CD4-positive, alpha-beta T cell treated with Interleukin-4 for 4 hours (primary cell): ENCODE measurements at places on chromosomes 13 and 19.

DNA sequence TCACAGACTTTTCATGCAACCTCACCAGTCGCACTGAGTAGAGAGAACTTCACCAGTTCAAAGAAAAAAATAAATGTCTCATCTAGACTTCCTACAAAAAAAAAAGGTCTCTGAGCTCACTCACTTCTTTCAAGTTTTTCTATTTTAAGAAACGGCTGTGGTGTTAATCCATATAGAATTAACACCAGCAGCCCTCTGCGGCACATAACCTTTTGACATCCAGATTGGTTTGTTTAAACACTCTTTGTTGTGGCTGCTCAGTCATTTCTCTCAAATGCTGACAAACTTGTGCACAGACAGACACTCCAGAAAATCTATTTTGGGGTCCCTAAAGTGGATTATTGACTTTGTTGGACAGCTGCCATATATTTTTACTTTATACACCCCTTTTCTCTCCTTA, 874.9 kb downstream of the EFNB2 start:
- DNase-seq = no peak

DNA sequence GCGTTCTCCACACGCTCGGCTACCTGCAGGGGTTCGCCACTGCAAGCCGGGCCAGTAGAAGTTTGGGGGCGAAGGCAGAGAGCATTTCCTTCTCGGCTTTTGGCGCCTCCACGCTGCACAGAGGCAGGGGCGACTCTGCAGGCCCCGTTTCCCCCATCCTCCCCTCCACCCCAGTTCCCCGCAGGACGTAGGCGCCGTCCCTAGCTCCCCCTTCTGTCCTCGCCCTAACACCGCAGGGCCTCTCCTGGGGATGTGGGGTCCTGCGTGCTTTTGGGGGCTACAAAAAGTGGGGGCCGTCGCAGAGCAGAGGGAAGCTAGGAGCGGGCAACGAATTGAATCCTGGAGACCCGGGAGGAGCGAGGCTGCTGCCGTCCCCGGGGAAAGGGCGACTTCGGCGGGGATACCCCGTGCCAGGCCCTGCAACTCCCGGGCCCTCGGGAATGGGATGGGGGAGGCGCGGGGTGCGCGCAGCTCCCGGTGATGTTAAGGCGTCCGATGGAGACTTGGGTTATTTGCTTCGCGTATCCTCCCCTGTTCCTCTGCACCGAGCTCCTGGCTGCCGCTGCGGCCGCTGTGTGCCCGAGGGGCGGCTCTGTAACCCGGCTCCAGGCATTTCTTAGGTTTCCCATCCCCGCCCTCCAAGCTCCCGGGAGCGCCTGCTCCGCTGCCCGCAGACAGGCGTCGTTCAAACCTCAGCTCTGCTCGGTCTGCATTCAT, 255.9 kb upstream of the SOX21 start:
- no peak for DNase-seq

DNA sequence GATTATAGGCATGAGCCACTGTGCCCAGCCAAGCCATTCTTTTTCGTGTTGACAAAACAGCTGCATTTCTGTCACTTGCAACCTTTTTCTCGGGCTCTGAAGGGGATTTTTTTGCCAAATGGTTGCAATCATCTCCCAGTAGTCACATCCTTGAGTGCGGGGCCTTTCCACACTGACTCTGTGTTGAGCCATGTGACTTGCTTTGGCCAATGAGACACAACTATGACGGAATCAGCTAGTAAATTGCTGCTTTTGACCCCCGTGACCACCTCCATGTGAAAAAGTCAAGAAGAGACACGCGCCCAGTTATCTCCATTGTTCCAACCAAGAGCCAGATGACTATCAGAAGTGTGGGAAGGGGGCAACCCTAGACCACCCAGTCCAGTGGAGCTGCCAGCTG, 18.3 kb downstream of the NPHS1 start:
- no peak for DNase-seq

GRCh38 chr19:4284974-4285373, 5.9 kb downstream of the SHD start:
- DNase-seq = no peak

- DNase-seq = no peak
Measured at GRCh38 chr19:38869160-38869835, 8.8 kb downstream of the RINL start.

- no peak for DNase-seq
Measured at GRCh38 chr13:26528527-26528926, 29.0 kb upstream of the WASF3 start.

DNA sequence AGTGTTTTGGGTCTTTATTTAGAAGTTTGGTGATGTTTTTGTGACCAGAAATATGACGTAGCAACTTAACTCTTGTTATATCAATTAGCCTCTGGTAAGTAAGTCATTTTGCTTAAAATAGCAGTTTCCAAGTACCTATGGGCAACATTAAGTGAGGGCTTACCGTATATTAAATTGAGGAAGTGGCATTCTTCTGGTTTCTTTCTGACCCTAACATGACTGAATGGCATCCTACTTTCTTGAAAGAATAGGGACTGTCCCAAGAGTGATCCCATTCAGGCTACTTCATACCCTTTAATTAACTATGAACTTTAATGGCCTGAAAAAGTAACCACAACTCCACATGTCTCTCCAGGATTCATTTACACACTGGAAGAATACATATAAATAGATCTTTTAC, 106.6 kb downstream of the MZT1 start:
- no peak for DNase-seq

DNA sequence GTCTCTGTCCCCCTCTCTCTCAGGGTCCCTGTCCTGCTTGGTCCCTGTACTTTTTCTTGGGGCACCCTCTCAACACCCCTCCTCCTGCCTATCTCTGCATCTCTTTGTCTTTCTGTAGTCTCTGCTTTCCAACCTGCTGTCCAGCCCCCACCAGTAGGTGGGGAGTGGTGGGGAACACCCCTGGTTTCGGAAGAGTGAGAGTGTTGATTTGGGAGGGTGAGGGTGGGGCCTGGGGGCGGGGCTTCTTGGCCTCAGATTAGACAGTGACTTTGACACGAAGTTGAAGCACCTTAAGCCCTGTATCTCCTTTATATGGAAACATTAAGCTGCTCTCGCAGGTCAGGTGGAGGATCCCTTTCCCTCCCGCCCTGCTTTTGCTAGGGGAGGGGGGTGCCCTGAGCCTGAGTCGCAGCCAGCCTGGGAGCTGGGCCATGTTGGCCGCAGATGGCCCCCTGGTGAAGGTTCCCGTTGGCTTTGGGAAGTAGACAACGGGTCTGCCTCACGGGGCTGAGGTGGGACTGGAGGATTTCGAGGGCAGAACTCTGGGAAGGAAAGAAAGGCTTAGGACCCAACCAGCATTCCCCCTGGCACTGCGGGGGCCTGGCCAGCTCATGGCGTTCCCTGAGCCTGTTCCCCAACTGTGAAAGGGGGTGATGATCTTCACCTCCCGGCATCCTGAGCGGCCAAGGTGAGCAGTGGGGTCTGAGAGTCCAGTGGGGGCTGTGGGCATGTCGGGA, at the start of gene KCNJ14:
Gene KCNJ14 (plus strand): TSS at position 404 of the 737 bp plus-strand sequence. CDS start 6,151 bp downstream, outside the sequence.
- no peak for DNase-seq

GRCh38 chr13:91572439-91572838, 174.0 kb downstream of the GPC5 start:
- DNase-seq = no peak

DNA sequence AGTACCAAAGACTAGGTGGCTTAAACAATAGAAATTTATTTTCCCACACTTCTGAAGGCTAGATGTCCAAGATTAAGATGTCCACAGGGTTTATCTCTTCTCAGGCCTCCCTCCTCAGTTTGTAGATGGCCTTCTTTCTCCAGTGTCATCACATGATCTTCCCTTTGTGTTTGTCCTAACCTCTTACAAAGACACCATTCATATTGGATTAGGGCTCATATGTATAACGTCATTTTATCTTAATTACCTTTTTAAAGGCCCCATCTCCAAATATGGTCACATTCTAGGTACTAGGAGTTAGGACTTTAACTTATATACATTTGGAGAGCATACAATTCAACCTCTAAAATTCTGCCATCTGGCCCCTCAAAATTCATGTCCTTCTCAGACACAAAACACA, 34.3 kb downstream of the N4BP2L2 start:
- DNase-seq = no peak

GRCh38 chr13:49571299-49572240, 13.8 kb downstream of the RCBTB1 start:
- no peak for DNase-seq

DNA sequence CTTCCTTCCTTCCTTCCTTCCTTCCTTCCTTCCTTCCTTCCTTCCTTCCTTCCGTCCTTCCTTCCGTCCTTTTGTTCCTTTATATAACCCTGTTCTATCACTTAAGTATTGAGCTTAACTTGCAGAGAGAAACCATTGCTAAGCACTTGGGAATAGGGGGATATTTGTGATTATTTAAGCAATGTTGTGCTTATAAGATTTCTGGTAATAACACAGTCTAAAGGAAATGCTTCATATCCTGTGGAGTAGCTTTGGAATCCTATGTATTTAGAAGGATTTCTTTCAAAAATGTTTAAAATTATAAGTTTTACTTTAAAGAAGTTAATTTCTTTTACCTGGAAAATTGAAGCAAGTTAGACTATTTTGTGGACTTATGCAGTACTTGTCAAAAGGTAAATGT, 209.8 kb downstream of the PCCA start:
- no peak for DNase-seq

GRCh38 chr19:4115050-4115817, 8.7 kb downstream of the MAP2K2 start:
- peak; percentile 74 for DNase-seq

DNA sequence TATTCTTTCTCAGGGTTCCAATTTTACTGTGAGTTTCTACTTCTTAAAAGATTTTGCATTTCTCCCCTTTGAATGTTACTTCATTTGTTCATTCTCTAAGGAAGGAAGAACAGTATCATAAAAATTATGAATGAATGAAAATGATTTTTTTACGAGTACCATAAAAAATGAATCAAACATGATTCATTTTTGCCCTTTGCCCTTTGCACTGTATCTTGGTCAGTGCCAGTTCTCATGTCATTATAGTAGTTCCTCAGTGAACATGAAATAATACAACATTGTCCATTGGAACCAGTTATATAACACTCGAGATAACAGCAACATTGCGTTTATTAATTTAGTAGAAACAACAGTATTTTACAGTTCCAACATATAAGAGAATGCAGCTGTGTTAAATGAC, 28.8 kb downstream of the FLT1 start:
- no peak for DNase-seq

- DNase-seq = no peak
Measured at GRCh38 chr13:111908361-111908760, 158.6 kb upstream of the SOX1 start.
